Heart left ventricle (tissue), 16 donors: ENCODE measurements at places on chromosomes 7 and 10. TPM values are rescaled to one million over a fixed set of nuclear protein-coding genes. Genes with fewer than 3 reads are reported as not detected.
A peak's percentile ranks its signal among the peaks of the same experiment; 100 is the strongest.

DNA sequence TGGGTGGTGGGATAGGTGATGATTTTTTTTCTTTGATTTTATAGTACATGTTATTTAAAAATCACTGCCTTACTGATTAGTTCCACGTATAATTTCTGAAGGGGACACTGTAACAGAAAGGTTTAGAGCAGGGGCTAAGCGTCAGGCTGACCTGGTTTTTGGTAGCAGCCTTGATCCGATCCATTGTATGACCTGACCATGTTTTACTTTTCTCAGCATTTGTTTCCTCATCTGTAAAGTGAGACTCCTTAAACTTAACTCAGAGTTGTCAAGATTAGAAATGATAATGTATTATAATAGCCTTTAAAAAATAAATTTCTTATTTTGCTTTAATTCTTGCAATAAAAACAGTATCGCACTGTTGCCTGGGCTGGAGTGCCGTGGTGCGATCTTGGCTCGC lies 23.6 kb downstream of the INPP5F start:
- H3K27ac ChIP-seq = no peak overlapping the region
- H3K4me1 ChIP-seq = no peaks in the 10 kb centered on the region
- H3K4me3 ChIP-seq = no peak overlapping the region
- H3K27me3 ChIP-seq = no peaks in the 10 kb centered on the region
- no peak for DNase-seq

DNA sequence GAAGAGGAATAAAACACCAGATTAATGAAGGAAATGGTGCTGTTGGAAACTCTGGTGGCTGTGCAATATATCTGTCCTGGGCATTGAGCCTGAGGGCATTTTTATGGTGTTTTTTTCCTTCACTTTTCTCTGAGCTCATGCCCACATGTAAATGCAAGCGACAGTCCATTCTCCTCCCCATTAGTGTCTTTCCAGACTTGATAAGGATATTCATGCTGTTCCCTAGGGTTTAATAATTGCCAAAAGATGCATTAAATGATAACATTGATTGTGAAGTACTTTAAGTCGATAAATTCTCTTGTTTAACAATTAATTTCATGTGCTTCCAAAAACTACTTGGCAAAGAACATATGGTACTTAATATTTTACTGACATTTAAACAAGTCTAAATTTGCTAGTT lies 384.7 kb downstream of the MDFIC start:
- no peak overlapping the region for H3K4me3 ChIP-seq
- DNase-seq = no peak
- H3K36me3 ChIP-seq = no peaks in the 10 kb centered on the region
- H3K4me1 ChIP-seq = no peaks in the 10 kb centered on the region
- no peak overlapping the region for H3K27ac ChIP-seq
- H3K27me3 ChIP-seq = no peaks in the 10 kb centered on the region

- no peaks in the 10 kb centered on the region for H3K27me3 ChIP-seq
- no peak for DNase-seq
- H3K36me3 ChIP-seq = no peaks in the 10 kb centered on the region
- no peak overlapping the region for H3K27ac ChIP-seq
- no peaks in the 10 kb centered on the region for H3K4me1 ChIP-seq
Observed at GRCh38 chr10:118395947-118396346, 53.8 kb upstream of the FAM204A start.

- DNase-seq = no peak
- no peak overlapping the region for H3K27ac ChIP-seq
- H3K4me3 ChIP-seq = no peak overlapping the region
- no peaks in the 10 kb centered on the region for H3K4me1 ChIP-seq
Observed at GRCh38 chr7:108385834-108386422, 70.3 kb downstream of the NRCAM start.

GRCh38 chr7:38154278-38154677 lies 23.8 kb upstream of the STARD3NL start:
- no peaks in the 10 kb centered on the region for H3K27me3 ChIP-seq
- DNase-seq = no peak
- H3K4me1 ChIP-seq = no peaks in the 10 kb centered on the region
- no peak overlapping the region for H3K4me3 ChIP-seq

DNA sequence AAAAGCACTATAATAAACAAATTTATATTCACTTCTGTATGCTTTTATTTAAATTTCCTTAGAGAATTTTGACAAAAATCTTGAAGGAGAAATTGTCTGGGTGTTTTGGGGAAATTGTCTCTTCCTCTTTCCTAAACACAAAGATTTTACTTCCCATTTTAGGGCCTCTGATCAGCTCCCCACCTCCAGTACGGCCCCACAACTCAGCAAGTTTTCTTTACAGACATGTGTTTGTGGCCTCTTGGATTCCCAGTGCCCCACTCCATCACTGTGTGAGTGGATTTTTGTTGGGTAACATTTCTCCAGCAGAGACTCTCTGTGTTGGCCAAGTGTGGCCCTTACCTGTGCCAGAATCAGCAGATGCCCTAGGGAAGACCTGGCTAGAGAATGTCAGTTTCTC lies 182.8 kb upstream of the CDC14C start:
- no peaks in the 10 kb centered on the region for H3K27me3 ChIP-seq
- no peak for DNase-seq
- no peak overlapping the region for H3K27ac ChIP-seq
- no peak overlapping the region for H3K4me3 ChIP-seq

- H3K27me3 ChIP-seq = no peaks in the 10 kb centered on the region
- H3K27ac ChIP-seq = peak overlapping the region; percentile 67
- DNase-seq = peak; percentile 49
- H3K4me1 ChIP-seq = peaks cover 55% of the 10 kb centered on the region
Observed at GRCh38 chr7:150755473-150756099, 18.4 kb downstream of the GIMAP5 start.

- peaks cover 2% of the 10 kb centered on the region for H3K4me1 ChIP-seq
- H3K27me3 ChIP-seq = no peaks in the 10 kb centered on the region
- no peaks in the 10 kb centered on the region for H3K36me3 ChIP-seq
- DNase-seq = no peak
- H3K27ac ChIP-seq = no peak overlapping the region
- no peak overlapping the region for H3K4me3 ChIP-seq
Observed at GRCh38 chr10:69936091-69936490, 116.6 kb upstream of the MACROH2A2 start.

DNA sequence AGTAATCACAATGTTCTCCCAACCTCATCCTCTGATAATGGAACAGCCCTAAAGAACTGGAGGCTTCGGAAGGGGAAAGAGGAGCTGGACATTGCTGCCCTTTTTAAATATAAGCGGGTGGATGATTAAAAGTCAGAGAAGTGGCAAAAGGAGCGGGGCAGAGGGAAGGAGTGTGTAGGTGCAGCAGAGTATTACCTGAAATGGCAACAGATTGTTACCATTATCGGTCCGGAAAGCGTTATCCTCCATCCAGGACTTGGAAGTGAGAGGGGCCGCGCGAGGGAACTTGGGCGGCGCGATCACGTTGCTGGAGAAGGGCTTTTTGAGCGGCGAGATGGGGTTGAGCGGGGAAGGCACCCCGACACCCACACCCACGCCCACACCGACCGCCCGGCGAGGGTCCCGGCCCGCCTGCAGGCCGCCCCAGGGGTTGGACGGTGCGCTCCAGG lies 51.7 kb downstream of the CPEB3 start:
- H3K4me3 ChIP-seq = peak overlapping the region; percentile 81
- H3K27ac ChIP-seq = peak overlapping the region; percentile 88
- no peak for DNase-seq
- peaks cover 42% of the 10 kb centered on the region for H3K4me1 ChIP-seq

- no peaks in the 10 kb centered on the region for H3K4me1 ChIP-seq
- no peaks in the 10 kb centered on the region for H3K36me3 ChIP-seq
- H3K4me3 ChIP-seq = no peak overlapping the region
- H3K27ac ChIP-seq = no peak overlapping the region
- DNase-seq = no peak
Observed at GRCh38 chr10:109593682-109594081, 329.6 kb downstream of the XPNPEP1 start.

DNA sequence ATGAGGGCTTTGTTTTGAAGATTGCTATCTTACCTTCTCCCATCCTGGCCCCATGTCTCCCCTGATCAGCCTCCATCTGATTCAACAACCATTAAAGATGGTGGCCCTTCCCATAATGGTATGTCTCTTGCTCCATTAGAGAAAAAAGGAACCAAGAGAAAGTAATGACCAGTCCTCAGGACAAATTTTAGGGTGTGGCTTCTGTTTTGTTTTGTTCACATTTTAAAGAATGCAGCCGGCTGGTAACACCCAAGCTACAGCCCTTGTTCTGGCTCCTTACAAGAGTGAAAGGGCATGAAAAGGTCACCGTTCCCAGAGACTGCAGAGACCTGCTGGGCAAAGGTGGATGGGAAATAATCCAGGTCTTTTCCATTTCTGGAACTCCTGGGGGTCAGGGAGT lies 287.9 kb upstream of the NEBL start:
- no peaks in the 10 kb centered on the region for H3K36me3 ChIP-seq
- H3K4me3 ChIP-seq = no peak overlapping the region
- no peaks in the 10 kb centered on the region for H3K27me3 ChIP-seq
- no peak for DNase-seq
- no peaks in the 10 kb centered on the region for H3K4me1 ChIP-seq

DNA sequence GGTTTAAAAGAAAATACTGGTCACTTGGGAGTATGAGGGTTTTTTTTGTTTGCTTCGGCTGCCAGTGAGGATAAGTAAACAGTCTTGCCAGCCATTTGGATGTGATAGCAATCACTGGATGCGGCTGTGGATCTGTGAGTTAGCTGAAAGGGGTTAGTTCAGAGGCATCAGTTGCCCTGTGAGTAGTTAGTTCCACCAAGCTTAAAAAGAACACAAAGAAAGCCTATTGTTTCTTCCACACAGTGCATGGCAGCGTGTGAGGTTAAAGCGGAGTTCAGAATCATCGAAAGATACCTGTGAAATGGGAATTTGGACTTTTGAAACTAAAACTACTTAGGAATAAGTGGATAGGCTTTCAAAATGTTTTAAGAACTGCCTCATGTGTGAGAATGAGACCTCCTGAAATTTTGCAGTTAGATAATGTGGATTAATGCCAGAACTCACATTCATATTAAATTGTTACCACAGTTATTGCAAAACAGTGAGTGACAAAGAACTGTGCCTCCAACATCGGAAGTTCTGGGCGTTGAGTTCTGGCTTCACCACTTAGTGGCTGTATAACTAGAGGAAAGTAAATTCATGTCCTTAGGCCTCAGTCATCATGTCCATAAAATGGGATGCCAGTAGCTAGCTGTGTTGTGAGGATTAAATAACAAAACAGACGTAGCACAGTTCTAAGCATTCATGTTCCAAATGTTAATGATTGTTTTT lies 31.3 kb downstream of the KIAA1217 start:
- DNase-seq = no peak
- H3K36me3 ChIP-seq = no peaks in the 10 kb centered on the region
- no peak overlapping the region for H3K4me3 ChIP-seq
- no peaks in the 10 kb centered on the region for H3K27me3 ChIP-seq

- no peaks in the 10 kb centered on the region for H3K36me3 ChIP-seq
- no peaks in the 10 kb centered on the region for H3K27me3 ChIP-seq
- H3K4me1 ChIP-seq = peaks cover 73% of the 10 kb centered on the region
- H3K4me3 ChIP-seq = no peak overlapping the region
- DNase-seq = peak; percentile 90
Observed at GRCh38 chr10:104300736-104301292, 31.8 kb downstream of the GSTO2 start.

- H3K4me1 ChIP-seq = no peaks in the 10 kb centered on the region
- no peak for DNase-seq
- no peaks in the 10 kb centered on the region for H3K27me3 ChIP-seq
- no peaks in the 10 kb centered on the region for H3K36me3 ChIP-seq
Observed at GRCh38 chr7:12550956-12551355, 19.6 kb upstream of the SCIN start.

- no peak for DNase-seq
Observed at GRCh38 chr7:111212857-111213523, 122.1 kb downstream of the LRRN3 start.

- H3K4me3 ChIP-seq = no peak overlapping the region
- H3K27ac ChIP-seq = no peak overlapping the region
- DNase-seq = no peak
- no peaks in the 10 kb centered on the region for H3K4me1 ChIP-seq
- H3K36me3 ChIP-seq = no peaks in the 10 kb centered on the region
Observed at GRCh38 chr7:945556-946255, 8.8 kb downstream of the ADAP1 start.

DNA sequence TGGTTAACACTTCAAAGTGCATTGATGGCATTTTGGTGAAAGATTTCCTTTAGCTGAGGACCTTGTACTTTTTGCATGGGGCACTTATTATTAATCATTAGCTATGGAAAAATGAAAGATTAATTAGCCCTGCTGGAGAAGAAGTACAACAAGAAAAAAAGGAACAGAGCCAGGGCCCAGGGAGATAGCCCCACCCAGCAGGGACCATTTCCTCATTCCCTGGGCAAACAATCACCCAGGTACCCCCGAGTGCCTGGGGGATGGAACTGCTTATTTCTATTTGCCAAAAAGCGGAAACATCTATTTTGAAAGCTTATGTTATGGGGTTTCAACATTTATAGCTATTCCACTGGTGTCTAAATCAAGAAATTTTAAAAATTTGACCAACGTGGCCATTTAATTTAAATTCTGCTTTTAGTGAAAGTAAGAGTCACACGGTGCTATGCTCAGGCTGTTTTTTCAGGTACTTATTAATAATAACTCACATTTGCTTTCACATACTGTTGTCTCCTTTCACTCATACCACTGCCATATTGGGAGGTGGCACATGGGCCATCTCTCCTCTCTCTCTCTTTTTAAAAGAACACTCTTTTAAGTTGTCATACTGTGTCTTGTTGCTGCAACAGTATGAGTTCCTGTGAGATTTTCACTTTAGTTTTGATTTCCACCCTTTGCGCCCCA lies 143.6 kb upstream of the KIF5B start:
- H3K4me3 ChIP-seq = no peak overlapping the region
- H3K36me3 ChIP-seq = no peaks in the 10 kb centered on the region
- H3K27ac ChIP-seq = no peak overlapping the region
- peak; percentile 28 for DNase-seq

DNA sequence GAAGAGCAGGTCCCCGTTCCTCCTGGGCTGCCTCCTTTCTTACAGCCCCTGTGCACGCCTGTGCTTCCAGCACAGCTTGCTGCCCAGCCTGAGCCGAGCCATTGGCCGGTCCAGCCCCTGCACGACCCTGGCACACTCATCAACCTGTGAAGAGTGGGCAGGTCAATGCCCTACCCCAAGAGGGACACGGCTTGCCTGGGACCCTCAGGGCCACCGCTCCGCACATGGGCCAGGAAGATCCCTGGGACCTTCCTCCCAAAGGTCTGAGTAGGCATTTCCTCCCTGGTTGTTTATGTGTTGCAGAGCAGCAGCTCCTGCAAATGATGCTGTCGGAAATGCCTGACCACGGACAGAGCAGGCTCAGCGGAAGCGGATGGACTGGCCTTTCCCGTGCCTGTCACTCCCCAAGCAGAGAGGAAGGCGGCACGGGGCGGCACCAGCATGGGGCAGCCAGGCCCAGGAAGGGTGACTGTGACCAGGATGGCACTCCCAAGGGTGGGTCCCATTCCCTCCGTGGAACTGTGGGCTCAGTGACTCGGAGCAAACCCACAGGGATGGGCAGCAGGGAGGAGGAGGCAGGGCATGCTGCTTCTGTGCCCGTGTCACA lies 252.5 kb downstream of the TNS3 start:
- no peaks in the 10 kb centered on the region for H3K36me3 ChIP-seq
- H3K4me1 ChIP-seq = peaks cover 25% of the 10 kb centered on the region
- H3K4me3 ChIP-seq = no peak overlapping the region
- H3K27me3 ChIP-seq = no peaks in the 10 kb centered on the region
- DNase-seq = peak; percentile 40

Gene TUBGCP2
- 38.2 TPM for total RNA-seq

Gene PLEKHS1
- not detected for total RNA-seq

Gene AOC1
- not detected for total RNA-seq

Gene OPN1SW
- total RNA-seq = not detected

Gene HTR5A
- total RNA-seq = not detected

Gene MINPP1
- 6.3 TPM for total RNA-seq

Gene EPHB6
- 1.6 TPM for total RNA-seq

Gene MRC1
- 4.8 TPM for total RNA-seq

Gene GARIN1A
- 2.1 TPM for total RNA-seq

Gene SORBS1
- total RNA-seq = 1,235 TPM

Gene AKR1C4
- total RNA-seq = not detected

Gene CLCN1
- not detected for total RNA-seq

Gene COBL
- total RNA-seq = 65.6 TPM
